MM.1S (cell line): ENCODE measurements at places on chromosomes 6 and 20.

DNA sequence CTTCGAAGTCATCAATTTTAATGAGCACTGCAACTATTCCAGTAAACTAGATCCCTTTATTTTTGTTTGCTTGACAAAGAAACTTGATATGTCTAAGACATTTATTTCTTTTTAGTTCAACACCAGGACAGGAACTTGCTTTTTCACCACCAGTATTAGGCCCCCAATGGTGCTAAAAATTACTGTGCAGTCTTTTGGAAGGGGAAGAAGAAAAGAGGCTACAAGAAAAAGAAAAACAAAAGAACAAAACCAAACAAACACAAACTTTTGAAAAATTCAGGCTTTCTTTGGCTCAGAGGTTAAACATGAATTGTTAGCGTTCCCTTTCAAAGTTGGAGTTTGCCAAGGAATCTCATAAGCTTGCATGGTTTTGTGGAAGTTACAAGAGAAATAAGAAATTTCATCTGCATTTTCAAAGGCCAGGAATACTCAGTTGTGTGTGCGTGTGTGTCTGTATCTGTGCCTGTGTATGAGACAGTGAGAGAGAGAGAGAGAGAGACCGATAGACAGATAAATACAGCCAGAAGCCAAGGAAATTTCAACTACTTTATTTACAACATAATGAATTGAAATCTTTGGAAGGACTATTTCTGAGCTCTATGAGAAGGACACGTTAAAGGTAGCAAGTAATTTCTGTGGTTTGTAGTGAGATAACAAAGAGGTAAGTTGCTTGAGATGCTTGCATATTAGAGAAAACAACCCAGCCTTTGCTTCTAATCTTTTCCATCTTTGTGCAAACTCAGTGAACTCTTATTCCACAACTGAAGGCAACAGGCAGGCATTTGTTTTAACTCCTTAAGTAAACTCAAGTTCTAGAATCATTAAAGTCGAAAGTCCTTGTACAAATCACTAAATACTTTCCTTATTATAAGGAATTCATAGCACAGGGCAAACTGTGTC, 171.0 kb upstream of the CITED2 start:
- no peaks in the 10 kb centered on the region for H3K27me3 ChIP-seq
- H3K4me1 ChIP-seq = no peaks in the 10 kb centered on the region
- DNase-seq = no peak
- H3K27ac ChIP-seq = no peak overlapping the region
- no peaks in the 10 kb centered on the region for H3K36me3 ChIP-seq

DNA sequence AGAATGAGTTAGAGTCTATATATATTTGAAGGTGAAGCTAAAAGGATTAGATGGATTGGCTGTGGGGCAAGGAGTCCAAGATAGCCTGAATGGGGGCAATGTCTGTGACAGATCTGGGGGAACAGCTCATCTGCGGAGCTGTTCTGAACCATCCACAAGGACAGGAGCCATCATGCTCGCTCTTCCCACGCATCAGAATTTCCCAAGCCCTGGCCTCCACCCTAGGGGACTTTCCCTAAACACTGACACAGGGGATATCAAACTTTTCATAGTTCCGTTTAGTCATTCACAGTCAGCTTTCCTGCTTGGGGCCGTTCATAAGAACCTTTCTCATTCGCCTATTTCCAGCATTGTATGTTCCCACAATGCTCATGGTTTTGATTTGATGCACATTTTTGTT, 37.6 kb upstream of the CCN6 start:
- DNase-seq = no peak
- H3K4me3 ChIP-seq = no peak overlapping the region
- H3K36me3 ChIP-seq = no peaks in the 10 kb centered on the region
- H3K4me1 ChIP-seq = no peaks in the 10 kb centered on the region
- H3K27ac ChIP-seq = no peak overlapping the region

GRCh38 chr6:35876902-35877301, 44.0 kb downstream of the SRPK1 start:
- no peak overlapping the region for H3K27ac ChIP-seq
- H3K36me3 ChIP-seq = no peaks in the 10 kb centered on the region; the same call in 1 of the 2 replicates
- DNase-seq = no peak
- H3K4me3 ChIP-seq = no peak overlapping the region
- no peaks in the 10 kb centered on the region for H3K4me1 ChIP-seq

- no peak overlapping the region for H3K4me3 ChIP-seq
- no peak for DNase-seq
- H3K4me1 ChIP-seq = no peaks in the 10 kb centered on the region
- H3K27ac ChIP-seq = no peak overlapping the region
These were observed 16.0 kb downstream of the MYH7B start for GRCh38 chr20:34971561-34972235.
